ENCODE measurements at places on chromosomes 4 and X.
A peak's percentile ranks its signal among the peaks of the same experiment; 100 is the strongest.

DNA sequence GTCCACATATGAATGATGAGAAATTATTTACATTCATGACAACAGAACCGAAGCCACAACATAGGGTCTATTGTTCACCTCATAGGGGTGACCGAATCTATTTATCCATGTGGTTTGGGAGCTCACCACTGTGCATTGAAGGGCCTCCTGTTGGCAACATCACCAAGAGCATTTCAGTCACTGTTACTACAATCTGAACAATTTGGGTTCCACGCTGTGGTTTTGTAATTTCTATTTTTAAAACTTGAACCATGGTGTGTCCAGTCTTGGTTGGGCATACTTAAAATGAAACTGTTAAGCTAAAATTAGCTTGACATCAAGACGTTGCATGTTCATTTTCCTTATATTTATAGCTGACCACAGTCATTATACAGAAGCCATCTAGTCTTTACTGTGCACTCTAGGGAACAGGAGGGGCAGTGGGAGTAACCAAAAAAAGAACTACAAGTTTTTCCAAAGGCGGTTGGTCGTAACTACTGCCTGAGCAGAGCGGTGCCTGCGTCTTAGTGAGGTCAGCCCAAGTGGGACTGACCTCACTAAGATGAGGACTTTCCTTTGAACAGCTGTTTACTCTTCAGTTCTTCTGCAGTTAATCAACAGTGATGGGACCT, 192.1 kb downstream of the SPRY1 start:
- DNase-seq = no peak

GRCh38 chr4:79047316-79047715, 108.1 kb upstream of the PAQR3 start:
- no peak for DNase-seq

- DNase-seq = no peak
Observed at GRCh38 chrX:45889471-45889870, 655.8 kb downstream of the ZNF674 start.

GRCh38 chrX:15825936-15826335, 28.7 kb downstream of the AP1S2 start:
- DNase-seq = no peak

DNA sequence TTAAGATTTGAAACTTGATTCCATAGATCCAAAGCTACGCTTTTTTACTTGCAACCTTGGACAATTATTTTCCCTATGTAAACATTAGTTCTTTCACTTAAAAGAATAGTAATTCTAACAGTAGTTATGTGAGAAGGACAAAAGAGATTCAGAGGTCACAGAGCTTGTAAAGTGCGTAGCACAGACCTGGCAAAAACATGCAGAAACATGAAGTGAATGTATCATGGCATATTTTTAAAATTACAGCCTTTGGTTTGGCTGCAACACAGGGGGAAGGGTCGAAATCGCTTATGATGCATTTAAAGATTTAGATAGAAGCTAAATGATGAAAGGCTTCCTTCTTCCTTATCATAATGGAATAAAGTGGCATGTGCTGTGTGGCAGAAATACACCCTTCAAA, 1068.8 kb downstream of the ARAP2 start:
- no peak for DNase-seq

GRCh38 chr4:67725981-67726380, 25.0 kb upstream of the UBA6 start:
- no peak for DNase-seq

DNA sequence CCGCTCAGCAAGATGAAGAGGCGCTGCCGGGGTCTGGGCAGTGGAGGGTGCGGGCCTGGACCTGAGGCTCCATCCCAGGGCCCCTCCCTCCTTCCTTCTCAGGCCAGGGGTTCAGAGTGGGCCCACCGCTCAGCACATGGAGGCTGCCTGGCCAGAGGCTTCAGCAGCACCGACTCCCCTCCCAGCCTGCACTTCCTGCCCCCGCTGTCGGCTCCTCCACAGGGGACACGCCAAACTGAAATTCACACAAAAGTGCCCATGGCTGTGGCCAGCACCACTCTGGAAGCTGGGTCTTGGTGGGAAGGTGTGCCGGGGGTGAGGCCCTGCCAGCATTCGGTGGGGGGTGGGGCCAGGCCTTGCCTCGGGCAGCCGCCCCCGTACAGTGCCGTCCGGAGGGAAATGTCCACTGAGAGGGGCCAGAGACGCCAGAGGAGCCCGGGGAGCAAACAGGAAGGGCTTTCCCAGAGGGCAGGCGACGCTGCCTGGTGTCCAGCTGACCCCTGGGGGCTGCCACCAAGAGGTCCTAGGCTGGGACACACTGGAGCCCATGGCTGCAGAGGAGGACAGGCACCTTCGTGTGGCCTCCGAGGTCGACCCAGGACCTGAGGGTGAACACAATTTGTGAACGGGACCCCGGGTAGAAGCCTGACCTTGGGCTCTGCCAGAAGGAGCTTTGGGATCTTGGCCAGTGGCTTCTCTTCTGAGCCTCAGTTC, 84.6 kb upstream of the AFAP1 start:
- DNase-seq = no peak

- DNase-seq = no peak
Observed at GRCh38 chr4:79338148-79338547, 12.3 kb upstream of the NAA11 start.

DNA sequence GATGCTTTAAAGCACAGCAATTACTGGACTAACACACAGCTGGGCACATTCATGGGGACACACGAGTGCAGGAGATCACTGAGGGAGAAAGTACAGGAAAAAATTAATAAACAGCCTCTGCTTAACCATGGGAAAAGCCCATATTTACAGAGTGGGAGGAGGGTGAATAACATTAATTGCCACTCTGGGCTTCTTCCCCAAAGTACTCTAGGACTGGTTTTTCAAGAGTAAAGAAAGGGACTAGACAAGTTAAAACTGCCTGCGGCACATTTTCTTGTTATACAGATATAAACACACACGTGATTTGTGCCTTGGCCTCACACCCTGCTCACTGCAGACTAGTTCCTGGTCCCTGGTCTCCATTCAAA, 179.7 kb upstream of the TET2 start:
- no peak for DNase-seq

- no peak for DNase-seq
Observed at GRCh38 chrX:103437147-103437873, 61.0 kb downstream of the BEX3 start.

DNA sequence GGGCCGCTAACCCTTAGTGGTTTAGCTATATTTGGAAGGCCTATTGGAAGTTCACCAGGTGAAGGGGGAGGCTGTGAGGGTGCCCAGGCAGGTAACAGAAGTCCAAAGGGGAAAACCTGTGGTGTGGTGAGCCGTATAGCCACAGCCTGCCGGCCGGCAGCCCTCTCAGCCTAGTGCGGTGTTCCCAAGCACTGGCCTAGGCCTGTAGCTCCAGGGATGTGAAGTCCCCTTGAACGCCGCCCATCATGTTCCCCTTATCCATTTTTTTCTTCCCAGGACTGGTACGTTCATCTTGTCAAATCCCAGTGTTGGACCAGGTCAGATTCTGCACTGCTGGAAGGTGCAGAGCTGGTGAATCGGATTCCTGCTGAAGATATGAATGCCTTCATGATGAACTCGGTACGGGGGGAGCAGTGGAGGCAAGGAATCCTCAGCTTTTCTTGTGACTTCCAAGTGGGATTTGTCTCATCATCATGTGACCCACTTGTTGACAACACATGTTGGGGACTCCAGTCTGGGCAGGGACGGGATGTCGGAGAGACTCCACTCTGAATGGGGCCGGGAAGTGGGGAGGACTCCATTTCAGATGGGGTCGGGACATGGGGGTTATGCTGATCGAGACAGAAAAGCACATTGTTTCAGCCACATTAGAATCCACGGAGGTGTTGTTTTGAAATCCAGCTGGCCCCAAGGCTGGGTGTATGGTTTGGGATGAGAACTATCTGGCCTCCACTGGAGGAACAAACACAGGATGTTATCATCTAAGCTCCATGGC, 39.2 kb upstream of the MSANTD1 start:
- no peak for DNase-seq

DNA sequence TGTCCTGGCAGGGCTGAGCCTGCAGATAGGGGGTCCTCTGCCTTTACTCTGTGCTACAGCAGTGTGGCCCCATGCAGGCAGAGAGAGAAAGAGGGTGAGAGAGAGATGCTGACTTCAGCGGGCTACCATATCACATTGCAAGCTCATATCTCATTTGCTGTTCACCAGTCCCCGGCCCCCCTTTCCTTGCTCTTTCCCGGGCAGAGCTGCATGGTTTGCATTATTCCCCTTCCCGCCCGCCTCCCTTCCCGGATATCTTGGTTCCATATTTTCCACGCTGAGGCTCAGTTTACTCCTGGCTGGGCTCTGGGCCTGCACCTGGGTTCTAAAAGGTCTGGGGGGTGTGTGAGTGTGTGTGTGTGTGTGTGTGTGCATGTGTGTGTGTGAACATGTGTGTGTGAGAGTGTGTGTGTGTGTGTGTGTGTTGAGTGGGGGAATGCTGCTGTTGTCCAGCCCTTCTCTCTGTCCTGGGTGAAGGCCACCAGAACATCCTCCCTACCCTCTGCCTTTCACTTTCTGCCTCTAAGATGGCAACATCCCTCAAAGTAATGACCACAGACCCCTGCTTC, 63.5 kb downstream of the PJA1 start:
- no peak for DNase-seq

- DNase-seq = no peak
Observed at GRCh38 chrX:46208225-46208854, 336.9 kb downstream of the ZNF674 start.

- DNase-seq = no peak
Observed at GRCh38 chr4:72864898-72865297, 204.6 kb downstream of the COX18 start.

DNA sequence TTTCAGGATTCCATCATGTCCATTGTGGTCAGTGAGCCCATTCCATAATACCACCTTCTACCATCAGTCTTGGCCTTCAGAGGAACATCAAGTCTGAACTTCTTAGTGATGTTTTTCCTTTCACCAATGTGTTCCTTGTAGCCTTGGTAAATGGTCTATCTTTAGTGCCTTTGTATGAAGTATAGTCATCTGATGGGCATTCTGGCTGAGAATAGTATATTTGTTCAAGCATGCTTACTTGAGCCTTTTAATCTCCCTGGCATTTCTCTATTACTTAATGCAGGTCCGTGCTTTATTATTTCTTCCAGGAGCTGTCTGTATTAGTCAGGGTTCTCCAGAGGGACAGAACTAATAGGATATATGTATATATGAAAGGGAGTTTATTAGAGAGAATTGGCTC, 99.7 kb downstream of the TLL1 start:
- no peak for DNase-seq

GRCh38 chr4:154305616-154306015, 186.0 kb downstream of the DCHS2 start:
- DNase-seq = no peak

GRCh38 chrX:103556963-103557612, 28.2 kb upstream of the TCEAL4 start:
- no peak for DNase-seq

- DNase-seq = peak; percentile 38
Observed at GRCh38 chr4:99405433-99406115, 29.6 kb downstream of the ADH7 start.

DNA sequence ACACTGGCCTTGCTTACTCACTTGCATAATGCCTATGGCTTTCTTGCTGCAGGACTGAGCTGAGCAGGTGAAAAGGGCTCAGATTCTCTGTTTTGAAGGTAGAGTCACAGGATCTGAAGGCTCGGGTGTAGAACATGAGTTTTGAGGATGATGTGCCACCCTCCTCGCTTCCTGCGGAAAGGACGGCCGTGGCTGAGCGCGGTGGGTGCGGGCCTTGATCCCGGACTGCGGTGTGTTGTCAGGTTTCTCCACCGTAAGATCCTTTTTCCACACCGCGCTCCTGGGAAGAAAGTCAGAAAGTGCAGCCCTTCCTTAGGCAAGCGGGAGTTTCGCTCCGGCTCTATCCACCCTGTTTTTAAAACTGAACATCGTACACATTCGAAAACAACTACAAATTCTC, 36.2 kb downstream of the ZFP42 start:
- no peak for DNase-seq

DNA sequence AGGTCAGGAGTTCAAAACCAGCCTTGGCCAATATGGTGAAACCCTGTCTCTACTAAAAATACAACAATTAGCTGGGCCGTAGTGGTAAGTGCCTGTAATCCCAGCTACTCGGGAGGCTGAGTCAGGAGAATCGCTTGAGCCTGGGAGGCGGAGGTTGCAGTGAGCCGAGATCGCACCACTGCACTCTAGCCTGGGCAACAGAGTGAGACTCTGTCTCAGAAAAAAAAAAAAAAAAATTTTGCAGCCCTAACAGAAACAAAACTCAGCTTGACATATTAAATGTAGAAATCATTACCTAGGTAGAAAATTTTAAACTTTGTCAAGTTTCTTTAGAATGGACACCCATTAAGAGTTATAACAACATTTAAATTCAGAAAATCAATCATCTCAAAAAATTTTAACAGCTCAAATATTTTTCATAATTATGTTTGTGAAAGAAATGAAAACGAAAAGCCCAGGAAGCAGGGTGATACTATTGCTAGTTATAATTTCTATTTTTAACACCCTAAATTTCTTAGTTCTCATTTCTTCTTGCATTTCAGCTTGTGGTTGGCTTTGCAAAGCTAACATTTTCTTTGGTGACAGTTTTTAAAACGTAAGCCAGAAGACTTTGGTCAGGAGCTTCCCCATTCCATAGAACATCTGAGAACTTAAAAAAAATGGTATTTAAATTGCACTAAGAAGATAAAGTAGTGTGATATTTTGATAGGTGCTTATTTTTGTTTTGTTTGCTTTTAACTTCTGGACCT, 33.3 kb upstream of the RBBP7 start:
- no peak for DNase-seq

GRCh38 chrX:28120072-28120471, 138.8 kb upstream of the DCAF8L1 start:
- no peak for DNase-seq

DNA sequence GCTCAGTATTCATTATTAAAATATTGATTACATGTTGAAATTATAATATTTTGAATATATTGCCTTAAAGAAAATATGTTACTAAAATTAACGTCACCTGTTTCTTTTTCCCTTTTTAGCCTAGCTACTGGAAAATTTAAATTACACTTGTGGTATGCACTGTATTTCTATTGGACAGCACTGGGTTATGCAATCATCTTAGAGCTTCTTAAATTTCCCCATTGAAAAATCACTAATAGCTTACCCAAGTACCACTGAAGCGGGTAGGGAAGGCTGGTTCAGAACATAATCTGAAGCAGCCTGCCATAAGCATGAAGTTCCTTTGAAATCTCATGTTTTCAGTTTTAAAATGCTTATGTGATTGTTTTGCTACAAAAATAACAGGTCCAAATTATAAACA, 49.5 kb upstream of the TFDP3 start:
- no peak for DNase-seq

DNA sequence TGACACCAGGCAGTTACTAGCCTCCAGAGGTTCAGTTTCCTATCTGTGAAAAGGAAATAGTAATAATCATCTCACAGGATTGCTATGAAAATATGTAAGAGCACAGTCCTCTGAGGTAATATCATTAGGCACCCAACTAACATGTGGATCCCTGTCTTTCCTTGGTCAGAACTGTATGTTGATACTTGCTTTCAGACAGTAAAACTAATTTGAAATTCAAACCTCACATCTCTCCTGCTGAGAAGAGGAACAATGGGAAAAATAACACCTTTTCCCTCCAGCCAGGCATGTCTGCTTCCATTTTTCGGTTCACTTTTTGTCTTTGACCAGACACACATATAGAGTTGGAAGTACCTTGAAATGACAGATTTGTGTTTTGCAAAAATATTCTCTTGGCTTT, 262.7 kb downstream of the IL15 start:
- DNase-seq = no peak

- no peak for DNase-seq
Observed at GRCh38 chr4:15117270-15117946, 115.1 kb downstream of the CPEB2 start.

Measured in stimulated activated CD4-positive, alpha-beta T cell treated with anti-CD3 and anti-CD28 coated beads, Interleukin-1b, Interleukin-23, amount 100 ng/mL, for 1 hour (primary cell).